ENCODE measurements at places on chromosomes 12 and 14.
A peak's percentile ranks its signal among the peaks of the same experiment; 100 is the strongest.

GRCh38 chr12:32049956-32050355 is 56.7 kb upstream of the BICD1 start:
- DNase-seq, result no peak

DNA sequence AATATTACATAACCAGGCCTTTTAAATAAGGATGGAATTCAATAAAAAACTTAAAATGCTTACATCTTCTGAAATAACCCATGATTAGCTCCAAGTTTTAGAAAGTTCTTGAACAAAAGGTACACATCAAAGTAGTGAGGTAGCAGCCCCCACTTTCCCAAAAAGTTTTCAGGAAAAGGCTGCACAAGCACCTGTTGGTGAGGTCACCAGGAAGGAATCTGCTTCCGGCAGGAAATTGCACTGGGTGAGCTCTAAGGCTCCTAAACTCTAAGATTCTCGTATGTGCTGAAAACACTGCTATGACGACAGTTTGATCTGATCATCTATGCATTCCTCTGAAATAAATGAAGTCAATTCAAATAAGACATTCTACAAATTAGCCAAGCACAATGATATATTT is 34.3 kb upstream of the TTC7B start:
- DNase-seq, result no peak

DNA sequence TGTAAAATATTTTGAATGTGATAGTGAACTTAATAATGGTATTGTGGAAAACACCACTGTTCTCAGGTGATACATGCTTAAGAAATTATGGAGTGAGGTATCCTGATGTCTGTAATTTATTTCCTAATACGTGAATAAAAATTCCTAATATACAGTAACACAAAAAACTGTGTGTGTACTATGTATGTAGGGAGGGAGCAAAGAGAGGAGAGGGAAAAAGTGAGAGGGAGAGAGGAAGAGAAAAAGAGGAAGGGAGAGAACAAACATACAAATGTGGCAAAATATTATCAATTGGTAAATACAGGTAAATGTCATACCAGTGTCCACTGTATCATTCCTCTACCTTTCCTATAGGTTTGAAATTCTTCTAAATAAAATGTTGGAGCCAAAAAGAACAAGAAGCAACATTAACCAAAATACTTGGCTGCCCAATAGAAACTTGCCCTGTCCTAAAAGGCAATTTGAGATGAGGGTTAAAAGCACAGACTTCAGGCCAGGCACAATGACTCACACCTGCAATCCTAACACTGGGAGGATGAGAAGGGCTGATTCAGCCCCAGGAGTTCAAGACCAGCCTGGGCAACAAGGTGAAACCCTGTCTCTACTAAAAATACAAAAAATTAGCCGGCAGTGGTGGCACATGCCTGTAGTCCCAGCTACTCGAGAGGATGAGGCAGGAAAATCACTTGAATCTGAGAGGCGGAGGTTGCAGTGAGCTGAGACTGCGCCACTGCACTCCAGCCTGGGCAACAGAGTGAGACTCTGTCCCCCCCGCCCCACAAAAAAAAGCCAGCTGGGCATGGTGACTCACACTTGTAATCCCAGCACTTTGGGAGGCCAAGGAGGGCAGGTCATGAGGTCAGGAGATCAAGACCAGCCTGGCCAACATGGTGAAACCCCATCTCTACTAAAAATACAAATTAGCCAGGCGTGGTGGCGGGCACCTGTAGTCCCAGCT is 14.5 kb downstream of the R3HDM2 start:
- no peak for DNase-seq

DNA sequence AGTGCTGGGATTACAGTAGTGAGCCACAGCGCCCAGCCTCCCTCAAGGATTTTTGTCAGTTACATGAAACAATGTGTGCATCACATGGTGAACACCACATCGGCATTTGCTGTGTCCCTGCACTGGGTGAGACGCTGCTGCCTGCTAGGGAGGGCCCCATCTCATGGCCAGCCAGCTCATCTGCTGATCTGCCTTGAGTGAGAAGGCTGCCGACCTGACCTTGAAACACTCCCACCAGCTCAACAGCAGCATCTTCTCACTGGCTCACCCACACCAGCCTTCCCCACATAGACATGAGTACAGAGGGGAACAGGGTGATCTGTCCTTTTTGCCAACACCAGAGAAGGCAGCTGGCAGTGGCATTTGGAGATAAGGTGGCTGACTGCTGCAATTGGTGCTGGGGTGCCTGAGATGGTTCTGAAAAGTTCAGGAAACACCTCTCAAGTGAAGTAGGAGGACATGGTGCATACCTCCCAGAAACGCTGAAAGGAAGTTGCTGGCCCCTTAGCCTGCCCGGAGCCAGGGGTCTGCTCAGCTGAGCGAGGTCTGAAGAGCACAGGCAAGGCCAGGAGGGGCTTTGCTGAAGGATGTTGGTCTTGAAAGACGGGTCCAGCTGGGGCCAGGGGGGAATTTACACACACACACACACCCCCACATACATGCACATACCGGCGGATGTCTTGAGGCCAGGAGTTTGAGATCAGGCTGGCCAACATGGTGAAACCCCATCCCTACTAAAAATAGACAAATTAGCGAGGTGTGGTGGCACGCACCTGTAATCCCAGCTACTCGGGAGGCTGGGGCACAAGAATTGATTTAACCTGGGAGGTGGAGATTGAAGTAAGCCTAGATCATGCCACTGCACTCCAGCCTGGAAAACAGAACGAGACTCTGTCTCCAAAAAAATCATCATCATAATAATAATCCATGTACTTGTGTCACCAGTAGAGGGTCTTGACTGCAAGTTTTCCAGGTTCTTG is 14.3 kb upstream of the PPP1R13B start:
- no peak for DNase-seq

- no peak for DNase-seq
Measured at GRCh38 chr12:53501615-53502181, 615 bp downstream of the TARBP2 start.

DNA sequence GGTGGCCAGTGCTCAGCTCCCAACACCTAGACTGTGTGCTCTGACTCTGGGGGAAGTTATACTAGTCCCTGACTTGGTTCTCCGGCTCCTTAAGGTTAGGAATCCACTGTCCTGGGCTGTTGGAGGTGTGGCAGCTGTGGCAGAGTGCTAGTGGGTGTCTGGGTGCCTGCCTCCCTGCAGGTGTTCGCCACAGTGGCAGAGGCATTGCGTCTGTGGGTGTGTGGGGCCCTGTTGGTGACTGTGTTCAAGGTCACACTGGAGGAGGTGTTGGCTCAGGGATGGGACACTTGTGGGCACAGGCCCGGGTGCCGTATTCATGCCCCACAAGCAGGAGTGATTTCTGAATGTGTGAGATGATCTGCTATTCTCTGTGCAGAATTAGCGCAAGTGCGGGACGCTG is 467.4 kb downstream of the TMEM121 start:
- no peak for DNase-seq

DNA sequence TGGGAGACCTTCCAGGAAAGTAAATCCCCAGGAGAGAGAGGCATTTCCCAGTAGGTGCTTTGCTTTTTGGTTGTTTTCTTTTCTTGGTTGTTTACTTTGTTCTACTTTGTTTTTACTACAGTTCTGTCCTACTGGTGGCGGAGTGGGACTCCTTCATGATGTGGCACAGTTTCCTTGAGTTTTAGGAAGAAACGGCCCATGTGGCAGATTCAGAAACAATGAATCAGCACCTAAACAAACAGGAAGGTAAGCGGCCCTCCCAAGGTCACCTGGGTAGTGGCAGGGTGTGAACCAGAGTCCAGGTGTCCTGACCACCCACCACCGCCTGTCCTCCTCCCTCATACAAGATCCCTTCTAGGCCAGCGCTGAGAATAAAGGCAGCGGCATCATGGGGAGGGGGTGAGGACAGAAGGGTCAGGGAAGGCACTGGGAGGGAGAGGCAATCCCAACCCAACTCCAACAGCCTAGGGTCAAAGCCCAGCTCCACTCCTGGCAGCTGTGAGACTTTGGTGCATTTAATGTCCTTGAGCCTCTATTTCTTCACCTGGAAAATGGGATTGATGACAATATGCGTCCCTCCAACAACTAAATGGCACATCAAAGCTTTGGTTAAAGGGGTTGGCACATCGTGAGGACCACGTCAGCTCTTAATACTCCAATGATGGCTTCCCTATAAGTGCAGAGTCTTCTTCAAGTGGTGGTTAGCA is 111.5 kb upstream of the BCL2L14 start:
- DNase-seq, result no peak

- no peak for DNase-seq
Measured at GRCh38 chr12:91173124-91173523, 9.5 kb downstream of the DCN start.

- DNase-seq, result no peak
Measured at GRCh38 chr14:55536204-55536708, 43.8 kb upstream of the KTN1 start.

GRCh38 chr14:89397569-89398230 is 19.3 kb downstream of the FOXN3 start:
- DNase-seq, result no peak

- DNase-seq, result no peak
Measured at GRCh38 chr12:123474485-123475245, 16.7 kb downstream of the SNRNP35 start.

DNA sequence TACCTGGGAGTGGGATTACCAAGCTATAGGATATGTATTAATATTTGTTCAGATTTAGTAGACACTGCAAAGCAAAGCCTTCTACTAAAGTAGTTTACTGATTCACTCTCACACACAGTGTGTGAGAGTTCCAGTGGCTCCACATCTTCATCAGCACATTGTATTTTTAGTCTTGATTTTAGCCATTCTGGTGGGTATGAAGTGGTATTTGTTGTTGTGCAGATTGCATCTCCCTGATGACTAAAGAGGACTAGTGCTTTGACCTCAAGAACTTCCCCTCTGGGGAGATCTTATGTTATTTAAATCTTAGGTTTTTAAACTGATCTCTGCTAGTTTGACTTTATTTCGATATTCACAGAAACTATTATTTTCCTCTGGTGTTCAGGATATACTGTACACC is 479.7 kb upstream of the RGS6 start:
- no peak for DNase-seq

- no peak for DNase-seq
Measured at GRCh38 chr14:71327691-71328090, 420.4 kb downstream of the PCNX1 start.

GRCh38 chr14:55957950-55958349 is 160.3 kb upstream of the PELI2 start:
- peak; percentile 19 for DNase-seq

DNA sequence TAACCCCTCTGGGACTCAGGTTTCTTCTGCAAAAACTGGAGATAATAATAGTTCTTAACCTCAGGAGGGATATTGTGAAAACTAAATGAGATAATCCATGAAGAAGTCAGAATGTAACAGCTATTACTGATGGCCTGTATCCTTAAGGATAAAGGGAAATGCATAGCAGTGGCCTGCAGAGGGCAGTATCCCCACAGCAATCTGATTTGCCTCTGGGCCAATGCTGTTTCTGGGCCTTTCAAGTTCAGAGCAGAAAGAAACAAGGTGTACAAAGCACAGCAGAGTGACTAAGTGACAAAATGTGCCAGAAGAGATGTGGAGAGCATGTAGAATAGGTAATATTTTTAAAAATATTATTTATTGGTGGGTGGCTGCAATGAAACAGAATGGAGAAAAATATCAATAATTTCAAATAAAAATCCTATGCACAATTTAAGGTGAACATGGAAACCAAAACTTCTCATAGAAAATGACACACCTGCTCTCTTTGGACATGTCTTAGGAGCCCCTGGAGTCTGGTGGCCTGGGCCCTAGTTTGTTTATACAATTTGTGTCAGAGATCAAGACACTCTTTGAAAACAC is 90.3 kb downstream of the C12orf75 start:
- DNase-seq, result peak; percentile 10

DNA sequence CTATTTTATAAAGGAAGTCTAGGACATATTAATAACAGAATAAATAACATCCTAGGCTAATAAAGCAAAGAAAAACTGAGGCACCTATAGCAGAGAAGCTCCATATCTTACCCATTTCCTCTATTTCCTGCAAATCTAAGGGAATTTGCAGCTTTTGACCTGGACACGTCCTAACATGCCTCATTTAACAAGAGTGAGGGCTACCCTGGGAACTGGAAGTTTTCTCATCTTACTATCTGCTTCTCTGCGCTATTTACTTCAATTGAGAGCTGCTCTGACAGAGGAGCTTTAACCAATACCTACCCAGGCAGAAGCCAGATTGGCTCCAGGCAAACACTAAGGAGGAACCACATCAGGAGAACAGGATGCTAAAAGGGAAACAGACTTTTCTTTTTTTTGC is 5.7 kb downstream of the YBX3 start:
- DNase-seq, result no peak

- no peak for DNase-seq
Measured at GRCh38 chr14:72416892-72417291, 477.0 kb downstream of the DPF3 start.

GRCh38 chr12:70598467-70599193 is 38.6 kb downstream of the PTPRB start:
- no peak for DNase-seq

- no peak for DNase-seq
Measured at GRCh38 chr12:87119713-87120112, 863.5 kb upstream of the MGAT4C start.

GRCh38 chr14:23624830-23625404 is 11.2 kb upstream of the DHRS2 start:
- no peak for DNase-seq

GRCh38 chr14:47790477-47790876 is 115.1 kb upstream of the MDGA2 start:
- no peak for DNase-seq

GRCh38 chr12:3904999-3905398 is 31.8 kb upstream of the PARP11 start:
- no peak for DNase-seq

GRCh38 chr14:54867011-54867410 is 35.6 kb downstream of the GCH1 start:
- DNase-seq, result no peak

GRCh38 chr12:77615332-77615731 is 215.4 kb upstream of the NAV3 start:
- DNase-seq, result no peak

DNA sequence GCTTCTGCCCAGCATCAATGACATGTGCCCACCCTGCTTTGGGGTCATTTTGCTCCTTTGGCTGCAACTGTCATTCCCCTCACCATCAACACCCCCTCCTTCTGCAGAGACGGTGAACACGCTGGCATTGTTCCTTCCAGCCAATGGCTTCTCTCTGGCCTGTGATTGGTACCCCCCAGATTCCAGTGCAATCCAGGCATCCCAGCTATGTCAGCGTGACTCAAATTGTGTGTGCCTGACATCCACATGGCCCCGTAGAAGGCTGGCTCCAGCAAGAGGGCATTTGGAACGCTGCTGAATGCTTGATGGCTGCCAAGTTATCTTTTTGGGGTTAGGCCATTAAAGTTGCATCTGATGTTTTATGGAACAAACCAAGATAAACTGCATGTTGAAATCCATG is 21.0 kb upstream of the CCND2 start:
- no peak for DNase-seq
